ENCODE measurements at places on chromosomes 2 and 18. TPM values are rescaled to one million over a fixed set of nuclear protein-coding genes. Genes with fewer than 3 reads are reported as not detected.
A peak's percentile ranks its signal among the peaks of the same experiment; 100 is the strongest.

ELOA2 gene
- polyA plus RNA-seq, result not detected

- no peak for DNase-seq
These were observed 152.2 kb downstream of the DAW1 start for GRCh38 chr2:228023619-228024018.

ASPRV1 gene
- 2.9 TPM for polyA plus RNA-seq

MAP4K4 gene
- 127 TPM for polyA plus RNA-seq

UGT1A3 gene
- not detected for polyA plus RNA-seq

GRCh38 chr2:25201794-25202193, 33.4 kb upstream of the POMC start:
- DNase-seq, result no peak

GRCh38 chr18:9694174-9694573, 13.9 kb upstream of the RAB31 start:
- DNase-seq, result no peak

GRCh38 chr18:79911344-79912270, 39.8 kb downstream of the SLC66A2 start:
- DNase-seq, result peak; percentile 27

- DNase-seq, result no peak
These were observed 111.9 kb upstream of the MAPRE2 start for GRCh38 chr18:34929336-34929780.

RGPD3 gene
- polyA plus RNA-seq, result 0.79 TPM

GRCh38 chr2:108575132-108575966, 41.1 kb downstream of the LIMS1 start:
- DNase-seq, result no peak

KCNJ3 gene
- 0.18 TPM for polyA plus RNA-seq

DNA sequence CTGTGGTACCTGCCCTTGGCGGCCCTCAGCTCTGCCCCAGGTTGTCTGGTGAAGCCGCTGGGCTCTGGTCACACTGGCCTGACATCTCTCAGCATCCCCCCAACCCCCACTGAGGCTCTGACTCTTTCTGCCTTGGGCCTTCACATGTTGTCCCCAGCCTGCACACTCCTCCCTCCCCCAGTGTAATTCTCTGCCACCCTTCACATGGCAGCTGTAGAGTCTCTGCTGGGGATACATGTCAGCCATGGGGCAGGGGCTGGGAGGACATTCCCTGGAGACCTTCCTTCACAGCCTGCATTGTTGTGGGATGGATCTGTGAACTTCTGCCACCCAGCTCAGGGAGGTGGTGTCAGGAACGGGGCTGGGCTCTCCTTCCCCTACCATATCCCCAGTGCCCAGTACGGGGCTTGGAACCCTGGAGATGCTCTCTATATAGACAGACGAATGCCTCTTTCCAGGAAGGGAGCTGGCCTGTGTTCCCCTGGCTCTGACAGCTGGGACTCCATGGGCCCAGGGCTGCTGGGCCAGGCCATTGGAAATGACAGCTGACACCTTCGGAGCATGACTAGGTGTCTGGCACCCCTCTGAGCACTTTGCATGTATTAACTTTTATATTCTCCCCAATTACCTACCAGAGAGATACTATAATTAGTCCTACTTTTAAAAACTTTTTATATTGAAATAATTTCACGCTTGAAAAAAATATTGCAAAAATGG, 151.5 kb downstream of the INHBB start:
- DNase-seq, result peak; percentile 34

DNA sequence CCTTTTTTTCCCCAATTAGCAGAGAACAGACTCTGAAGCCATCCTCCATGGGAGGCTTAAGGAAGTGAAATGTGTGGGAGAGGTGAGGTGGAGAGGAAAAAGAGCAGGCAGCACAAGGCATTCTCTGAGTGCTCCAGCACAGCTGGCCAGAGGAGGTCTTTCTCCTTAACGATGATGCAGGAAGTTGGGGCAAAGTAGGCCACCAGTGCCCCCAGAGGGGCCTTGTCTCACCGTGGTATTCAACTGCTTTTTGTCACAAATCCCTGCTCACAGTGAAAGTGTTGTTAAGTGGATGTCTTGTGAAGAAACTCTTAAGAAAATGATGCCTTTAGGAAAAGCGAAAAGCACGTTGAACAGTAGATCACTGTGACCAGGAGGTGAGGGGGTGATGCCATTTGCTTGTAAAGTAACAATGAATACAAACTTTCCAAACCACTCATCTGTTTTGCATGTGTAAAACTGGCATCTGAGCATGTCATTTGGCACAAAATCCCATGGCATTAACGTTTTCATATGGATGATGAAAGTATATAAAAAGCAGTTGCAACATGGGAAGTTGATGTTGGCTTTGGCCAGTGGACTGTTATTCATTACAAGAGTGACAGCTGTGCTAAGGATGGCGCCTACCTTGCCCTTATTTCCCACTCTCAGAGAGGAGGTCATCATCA, 49.2 kb upstream of the CDC42EP3 start:
- no peak for DNase-seq

GRCh38 chr2:31390324-31390723, 24.2 kb downstream of the XDH start:
- DNase-seq, result no peak

OSR1 gene
- polyA plus RNA-seq, result 41.0 TPM

- no peak for DNase-seq
These were observed 22.6 kb upstream of the FAP start for GRCh38 chr2:162265666-162266459.

TCF23 gene
- polyA plus RNA-seq, result 0.21 TPM

DNA sequence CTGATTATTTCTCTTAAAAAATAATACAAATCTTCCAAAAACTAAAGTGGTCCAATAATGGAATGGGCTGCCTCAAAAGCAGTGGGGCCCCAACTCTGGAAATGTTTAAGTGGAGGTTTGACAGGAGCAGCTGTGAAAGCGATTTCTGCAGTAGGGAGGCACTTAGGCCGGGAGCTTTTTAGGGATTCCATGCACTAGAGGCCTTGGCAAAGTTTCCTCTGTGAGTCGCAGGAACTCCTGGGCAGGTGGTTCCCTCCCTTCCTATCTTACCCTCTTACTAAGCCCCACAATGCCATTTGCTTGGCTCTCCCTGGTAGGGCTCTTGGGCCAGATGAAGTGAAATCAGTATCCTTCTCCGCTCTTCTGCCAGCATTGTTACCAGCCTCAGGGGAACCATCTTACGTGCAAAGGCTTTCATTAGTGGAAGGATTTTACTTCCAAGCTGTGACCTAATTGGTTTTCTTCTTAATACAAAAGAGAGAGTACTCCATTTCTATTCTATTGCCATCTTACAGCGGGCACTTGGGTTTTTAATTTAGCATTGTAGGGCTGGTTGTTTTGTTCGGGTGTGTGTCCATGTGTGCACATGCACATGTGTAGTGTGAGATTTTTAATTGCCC, 34.3 kb upstream of the C18orf32 start:
- no peak for DNase-seq

DNA sequence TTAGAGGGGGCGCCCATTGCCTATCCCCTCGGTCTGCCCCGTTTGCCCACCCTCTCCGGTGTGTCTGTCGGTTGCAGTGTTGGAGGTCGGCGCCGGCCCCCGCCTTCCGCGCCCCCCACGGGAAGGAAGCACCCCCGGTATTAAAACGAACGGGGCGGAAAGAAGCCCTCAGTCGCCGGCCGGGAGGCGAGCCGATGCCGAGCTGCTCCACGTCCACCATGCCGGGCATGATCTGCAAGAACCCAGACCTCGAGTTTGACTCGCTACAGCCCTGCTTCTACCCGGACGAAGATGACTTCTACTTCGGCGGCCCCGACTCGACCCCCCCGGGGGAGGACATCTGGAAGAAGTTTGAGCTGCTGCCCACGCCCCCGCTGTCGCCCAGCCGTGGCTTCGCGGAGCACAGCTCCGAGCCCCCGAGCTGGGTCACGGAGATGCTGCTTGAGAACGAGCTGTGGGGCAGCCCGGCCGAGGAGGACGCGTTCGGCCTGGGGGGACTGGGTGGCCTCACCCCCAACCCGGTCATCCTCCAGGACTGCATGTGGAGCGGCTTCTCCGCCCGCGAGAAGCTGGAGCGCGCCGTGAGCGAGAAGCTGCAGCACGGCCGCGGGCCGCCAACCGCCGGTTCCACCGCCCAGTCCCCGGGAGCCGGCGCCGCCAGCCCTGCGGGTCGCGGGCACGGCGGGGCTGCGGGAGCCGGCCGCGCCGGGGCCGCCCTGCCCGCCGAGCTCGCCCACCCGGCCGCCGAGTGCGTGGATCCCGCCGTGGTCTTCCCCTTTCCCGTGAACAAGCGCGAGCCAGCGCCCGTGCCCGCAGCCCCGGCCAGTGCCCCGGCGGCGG, 1.7 kb downstream of the MYCN start:
- peak; percentile 82 for DNase-seq

GRCh38 chr18:11839556-11839955, 11.7 kb upstream of the CHMP1B start:
- DNase-seq, result no peak

NDUFB3 gene
- 63.7 TPM for polyA plus RNA-seq

TDRD15 gene
- polyA plus RNA-seq, result not detected

DNA sequence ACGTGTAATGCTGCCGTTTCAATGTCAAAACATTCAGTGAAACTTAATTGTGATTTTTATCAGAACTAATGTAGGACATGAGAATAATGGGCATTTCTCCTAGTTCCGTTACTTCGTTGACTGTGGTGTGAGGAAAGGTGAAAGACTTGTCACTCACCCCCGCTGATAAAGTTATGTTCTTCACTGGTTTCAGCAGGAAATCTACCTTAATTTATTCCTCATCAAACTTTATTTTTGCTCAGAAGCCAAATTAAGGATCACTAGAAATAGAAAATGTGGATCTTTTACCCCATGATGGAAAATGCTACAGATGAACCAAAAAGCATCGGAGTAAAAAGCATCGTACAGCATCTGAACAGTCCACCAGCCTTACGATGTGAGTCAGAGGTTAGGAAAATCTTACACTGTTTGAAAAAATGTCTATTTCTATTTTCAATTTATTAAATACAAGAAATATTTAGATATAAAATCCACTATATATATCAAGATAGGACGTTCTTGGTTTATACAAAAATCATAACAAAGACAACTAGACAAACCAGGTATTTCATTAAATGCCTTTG, 1.0 kb upstream of the ROCK1 start:
- DNase-seq, result no peak

DNA sequence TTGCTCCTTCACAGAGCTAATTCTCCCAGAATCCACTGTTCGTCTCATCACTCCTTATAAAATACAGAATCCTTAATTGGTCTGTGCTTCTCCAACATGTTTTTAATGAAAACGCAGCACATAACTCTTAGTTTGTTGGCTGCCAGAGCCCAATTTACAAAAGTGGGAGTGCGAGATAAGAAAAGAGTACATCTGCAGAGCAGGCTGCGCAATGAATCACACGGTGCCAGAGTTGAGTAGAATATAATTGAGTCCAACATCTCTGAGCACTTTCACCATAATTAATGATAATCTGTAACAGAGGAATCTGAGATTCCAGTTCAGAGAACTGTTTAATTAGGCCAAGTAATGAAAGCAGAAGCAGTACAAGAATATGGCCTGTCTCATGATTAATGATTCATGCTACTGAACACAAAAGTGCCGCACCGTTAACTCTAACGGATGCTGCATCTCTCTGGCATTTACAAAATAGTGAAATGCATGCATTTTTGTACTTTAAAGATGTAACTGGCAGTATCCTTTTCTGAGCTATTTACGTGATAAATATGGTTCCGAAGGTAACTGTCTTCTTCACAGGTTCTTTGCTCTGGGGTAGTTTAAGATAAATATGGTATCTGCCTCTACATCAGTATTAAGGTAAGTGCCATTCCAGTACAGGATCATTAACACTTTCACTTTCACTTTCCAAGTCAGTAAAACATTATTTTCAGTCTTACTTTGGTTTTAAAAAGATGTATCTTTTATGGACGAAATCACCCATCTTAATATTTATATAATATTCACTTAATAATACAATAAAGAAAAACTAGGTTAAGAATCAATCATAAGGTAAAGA, 785.6 kb downstream of the NR4A2 start:
- DNase-seq, result no peak

DNA sequence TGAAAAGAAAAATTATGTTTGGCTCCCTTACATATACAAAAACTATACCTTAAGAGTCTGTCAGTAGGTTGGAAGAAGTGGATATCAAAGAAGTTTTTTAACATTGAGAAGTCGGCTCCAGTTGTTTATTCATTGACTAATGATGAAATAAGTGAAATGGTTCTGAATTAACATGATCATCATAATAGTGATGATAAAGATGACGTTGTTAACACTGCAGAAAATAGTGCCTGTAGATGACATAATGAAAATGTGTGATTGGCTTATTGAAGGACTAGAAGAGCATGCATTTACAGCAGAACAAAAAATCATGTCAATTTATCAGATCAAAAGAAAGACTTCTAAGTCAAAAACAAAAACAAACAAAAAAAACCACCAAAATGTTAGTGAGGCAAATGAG, 1125.4 kb upstream of the NXPH2 start:
- no peak for DNase-seq

DNA sequence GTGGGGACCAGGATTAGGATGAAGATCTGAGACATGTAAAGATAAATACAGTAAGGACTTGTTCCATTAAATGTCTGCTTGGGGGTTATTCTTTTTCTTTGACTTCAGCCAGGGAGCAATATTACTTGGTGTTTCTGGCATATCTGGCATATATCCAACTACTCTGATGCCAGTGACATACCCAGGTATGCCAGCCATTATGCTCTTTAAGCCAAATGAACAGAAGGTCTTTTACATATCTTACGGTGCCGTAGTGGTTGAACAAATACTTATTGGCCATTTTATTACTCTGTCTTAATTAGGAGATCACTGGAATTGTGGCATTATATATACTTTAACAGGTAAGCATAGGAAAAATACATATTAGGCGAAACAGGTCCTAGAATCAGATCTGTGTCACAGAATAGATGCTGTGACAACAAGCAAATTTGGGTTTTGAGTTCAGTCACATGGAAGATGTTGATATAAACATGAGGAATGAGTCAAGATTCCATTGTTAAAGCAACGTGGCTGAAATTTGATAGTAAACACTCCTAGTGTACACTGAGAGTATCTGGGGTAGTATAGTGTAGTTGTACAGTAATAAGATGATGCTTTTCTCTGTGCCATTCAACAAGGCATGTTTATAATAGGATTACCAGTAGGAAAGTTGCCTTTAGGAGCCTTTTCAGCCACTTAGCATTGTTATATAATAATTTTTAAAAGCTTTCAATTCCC, 62.6 kb downstream of the KCTD18 start:
- no peak for DNase-seq

GRCh38 chr18:66621816-66622576, 18.1 kb upstream of the CDH19 start:
- DNase-seq, result no peak

GRCh38 chr2:142010477-142011270, 120.1 kb downstream of the LRP1B start:
- no peak for DNase-seq

REG3A gene
- polyA plus RNA-seq, result not detected

PROC gene
- polyA plus RNA-seq, result 3.2 TPM
